Hematopoietic multipotent progenitor cell treated with erythropoietin and hydrocortisone succinate and interleukin-3 and kit ligand, for 4 days (in vitro differentiated cells): ENCODE measurements at places on chromosomes 3 and 15.

- DNase-seq: no peak
Observed at GRCh38 chr3:186510374-186511079, 33.7 kb downstream of the CRYGS start.

DNA sequence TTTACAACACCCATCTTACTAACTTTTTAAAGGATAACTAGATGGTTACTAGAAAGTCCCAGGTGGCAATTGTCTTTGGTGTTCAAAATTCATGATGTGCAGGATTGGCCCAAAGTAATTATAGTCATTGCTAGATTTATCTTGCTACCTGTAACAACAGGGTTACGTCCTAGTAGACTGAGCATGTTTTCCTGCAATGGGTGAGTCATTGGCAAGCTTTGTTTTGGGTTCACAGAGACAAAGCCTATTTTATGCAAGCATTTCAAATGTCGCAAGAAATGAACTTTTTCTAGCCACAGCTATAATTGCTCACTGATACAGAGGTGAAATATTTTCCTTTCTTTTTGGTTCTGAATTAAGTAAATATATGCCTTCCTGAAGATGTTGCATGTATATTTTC is 267.6 kb downstream of the AGBL1 start:
- no peak for DNase-seq

GRCh38 chr3:190101320-190102011 is 19.2 kb downstream of the P3H2 start:
- DNase-seq: peak; percentile 47

GRCh38 chr15:39796601-39797000 is 14.0 kb upstream of the FSIP1 start:
- DNase-seq: no peak

DNA sequence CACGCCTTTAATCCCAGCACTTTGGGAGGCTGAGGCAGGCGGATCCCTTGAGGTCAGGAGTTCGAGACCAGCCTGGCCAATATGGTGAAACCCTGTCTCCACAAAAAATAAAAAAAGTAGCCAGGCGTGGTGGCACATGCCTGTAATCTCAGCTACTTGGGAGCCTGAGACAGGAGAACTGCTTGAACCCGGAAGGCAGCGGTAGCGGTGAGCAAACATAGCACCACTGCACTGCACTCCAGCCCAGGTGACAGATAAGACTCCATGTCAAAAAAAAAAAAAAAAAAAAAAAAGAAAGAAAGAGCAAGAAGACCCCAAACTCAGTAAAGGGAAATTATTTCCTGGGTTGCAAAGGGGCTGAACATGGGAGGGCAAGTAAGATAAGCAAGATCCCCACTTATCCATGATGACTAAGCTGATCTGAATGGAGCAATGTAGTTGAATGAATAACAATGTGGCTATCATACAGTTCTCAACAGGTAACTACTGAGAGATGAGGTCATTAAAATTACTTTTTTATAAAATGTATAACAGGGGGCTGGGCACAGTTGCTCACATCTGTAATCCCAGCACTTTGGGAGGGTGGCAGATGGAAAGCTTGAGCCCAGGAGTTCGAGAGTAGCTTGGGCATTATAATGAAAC is 46.0 kb downstream of the RBM15B start:
- DNase-seq: no peak

DNA sequence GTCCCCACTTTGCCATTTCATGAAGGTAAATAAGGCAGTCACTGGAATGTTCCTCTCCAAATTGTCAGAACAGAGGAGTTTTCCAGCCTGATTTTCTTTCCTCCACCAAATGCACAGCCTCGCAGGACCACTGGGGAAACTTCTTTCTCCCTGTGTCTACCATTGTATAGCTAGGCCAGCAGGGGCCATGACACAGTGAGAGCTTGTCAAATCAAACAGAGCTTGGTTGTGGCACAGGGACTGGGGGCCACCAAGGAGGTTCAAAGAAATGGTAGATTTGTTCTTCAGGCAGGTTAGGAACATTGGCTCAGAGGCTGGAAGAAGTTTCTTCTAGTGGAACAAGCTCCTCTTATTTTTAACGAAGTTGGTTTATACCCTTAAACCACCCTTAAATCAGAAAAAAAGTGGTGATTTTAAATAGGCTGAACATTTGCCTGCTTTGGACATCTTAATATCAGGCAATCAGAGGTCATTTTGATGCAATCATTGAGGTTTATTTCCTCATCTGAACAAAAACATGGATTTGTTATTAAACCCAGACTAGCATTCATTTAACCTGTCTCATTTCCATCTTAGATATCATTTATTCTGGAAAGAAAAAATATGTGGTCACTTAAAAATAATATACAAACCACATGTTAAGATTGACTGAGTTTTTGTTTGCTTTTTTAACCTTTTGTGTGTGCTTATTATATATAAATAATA is 105.6 kb downstream of the GTPBP8 start:
- DNase-seq: no peak

DNA sequence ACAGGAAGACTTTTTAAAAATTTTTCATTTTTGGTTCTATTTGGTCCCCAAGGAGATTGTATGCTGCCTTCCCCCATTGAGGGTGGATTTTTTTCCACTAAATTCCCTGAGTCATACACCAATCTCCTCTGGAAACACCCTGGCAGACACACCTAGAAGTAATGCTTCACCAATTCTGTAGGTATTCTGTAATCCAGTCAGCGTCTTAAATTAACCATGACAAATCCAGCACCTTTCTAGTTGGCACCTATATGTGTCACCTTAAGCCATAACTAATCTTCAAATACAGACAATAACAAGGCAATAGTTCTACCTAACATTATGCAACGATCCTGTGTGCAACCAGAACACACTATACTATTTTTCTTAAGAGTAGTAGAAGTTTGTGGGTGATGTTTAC is 459.1 kb upstream of the NDN start:
- no peak for DNase-seq
